ENCODE measurements at places on chromosomes 1 and 21.

GRCh38 chr1:21258331-21259134 lies 31.7 kb downstream of the ECE1 start:
- DNase-seq = no peak

GRCh38 chr1:236492378-236492777 lies 31.4 kb upstream of the LGALS8 start:
- DNase-seq = no peak

GRCh38 chr1:117167402-117167801 lies 43.3 kb downstream of the VTCN1 start:
- DNase-seq = no peak

DNA sequence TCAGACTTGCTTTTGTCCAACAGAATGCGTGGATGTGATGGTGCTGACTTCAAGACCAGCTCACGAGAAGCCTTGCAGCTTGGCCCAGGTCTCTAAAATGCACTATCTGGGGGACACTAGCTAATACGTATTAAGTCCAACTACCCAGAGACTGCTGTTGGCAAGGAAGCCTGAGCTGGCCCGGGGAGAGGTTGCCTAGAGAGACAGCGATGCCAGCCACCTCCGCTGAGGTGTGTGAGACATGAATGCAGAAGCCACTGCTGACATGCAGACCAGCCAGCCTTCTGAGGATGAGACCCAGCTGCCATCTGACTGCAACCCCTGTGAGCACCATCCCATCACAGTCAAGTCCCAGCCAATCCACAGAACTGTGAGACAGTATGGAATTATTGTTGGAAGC lies 32.5 kb downstream of the THAP3 start:
- no peak for DNase-seq

DNA sequence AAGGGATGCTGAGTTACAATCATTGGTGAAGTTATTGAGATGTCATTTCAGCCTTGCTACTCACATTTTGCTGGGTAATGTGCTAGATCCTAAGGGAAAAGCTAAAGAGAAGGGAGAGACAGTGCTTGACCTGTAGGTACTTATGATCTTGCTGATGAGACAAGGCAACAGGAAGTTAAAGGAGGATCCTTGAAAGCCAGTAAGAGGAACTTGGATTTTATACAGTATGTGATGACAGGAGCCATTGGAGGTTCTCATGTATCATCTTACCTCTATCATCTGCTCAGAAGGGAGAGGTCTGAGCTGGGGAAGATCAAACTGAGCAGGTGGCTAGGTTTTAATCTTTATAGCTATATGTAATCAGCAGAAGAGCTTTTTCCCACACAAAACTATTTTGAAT lies 6.3 kb downstream of the APOBEC4 start:
- no peak for DNase-seq

DNA sequence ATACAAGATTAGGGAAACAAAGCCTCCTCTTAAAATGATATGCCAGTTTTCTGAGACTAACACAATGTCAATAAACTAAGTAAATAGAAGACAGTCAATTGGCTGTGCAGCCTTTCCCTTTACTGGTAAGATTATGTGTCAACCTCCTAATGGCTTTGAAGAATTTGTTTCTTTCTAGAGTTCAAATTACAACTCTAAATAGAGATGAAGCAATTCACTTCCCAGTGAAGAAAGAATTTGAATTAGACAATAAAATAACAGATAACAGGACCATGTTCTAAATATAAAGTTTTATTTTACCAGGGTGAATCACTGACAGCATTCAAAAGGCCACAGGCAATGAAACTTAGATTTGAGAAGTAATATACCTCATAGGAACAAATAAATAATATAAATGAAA lies 680.3 kb downstream of the PLA2G4A start:
- DNase-seq = no peak

All from pulmonary artery endothelial cell (primary cell).